CD4-positive, alpha-beta T cell treated with Interleukin-17A for 4 hours (primary cell): ENCODE measurements at places on chromosomes 4 and X.
A peak's percentile ranks its signal among the peaks of the same experiment; 100 is the strongest.

- DNase-seq = no peak
Measured at GRCh38 chr4:38040619-38041018, 80.4 kb downstream of the PTTG2 start.

DNA sequence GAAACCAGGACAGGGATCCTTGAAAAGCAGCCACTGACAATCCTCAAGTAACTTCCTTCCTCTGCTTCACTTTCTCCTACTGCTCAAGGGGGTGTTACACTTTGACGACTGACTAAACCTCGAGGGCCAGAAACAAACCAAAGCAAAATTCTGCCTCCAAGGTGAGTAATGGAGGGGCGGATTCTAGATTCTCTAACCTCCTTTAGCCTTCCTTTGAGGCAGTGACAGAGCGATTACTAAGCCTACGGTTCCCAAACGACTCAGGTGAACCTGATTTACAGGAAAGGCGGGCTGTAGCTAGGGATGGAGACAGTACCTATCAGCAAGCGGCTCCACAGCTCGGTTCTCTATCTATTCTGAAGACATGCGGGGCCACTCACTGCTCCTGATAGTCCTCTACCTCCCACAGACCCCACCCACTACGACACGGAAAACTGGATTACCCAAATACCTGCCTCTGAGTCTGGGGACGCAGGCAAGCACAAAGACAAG, 487 bp downstream of the TBCK start:
- peak; percentile 38 for DNase-seq

- DNase-seq = no peak
Measured at GRCh38 chrX:113793563-113793962, 790.3 kb upstream of the HTR2C start.

DNA sequence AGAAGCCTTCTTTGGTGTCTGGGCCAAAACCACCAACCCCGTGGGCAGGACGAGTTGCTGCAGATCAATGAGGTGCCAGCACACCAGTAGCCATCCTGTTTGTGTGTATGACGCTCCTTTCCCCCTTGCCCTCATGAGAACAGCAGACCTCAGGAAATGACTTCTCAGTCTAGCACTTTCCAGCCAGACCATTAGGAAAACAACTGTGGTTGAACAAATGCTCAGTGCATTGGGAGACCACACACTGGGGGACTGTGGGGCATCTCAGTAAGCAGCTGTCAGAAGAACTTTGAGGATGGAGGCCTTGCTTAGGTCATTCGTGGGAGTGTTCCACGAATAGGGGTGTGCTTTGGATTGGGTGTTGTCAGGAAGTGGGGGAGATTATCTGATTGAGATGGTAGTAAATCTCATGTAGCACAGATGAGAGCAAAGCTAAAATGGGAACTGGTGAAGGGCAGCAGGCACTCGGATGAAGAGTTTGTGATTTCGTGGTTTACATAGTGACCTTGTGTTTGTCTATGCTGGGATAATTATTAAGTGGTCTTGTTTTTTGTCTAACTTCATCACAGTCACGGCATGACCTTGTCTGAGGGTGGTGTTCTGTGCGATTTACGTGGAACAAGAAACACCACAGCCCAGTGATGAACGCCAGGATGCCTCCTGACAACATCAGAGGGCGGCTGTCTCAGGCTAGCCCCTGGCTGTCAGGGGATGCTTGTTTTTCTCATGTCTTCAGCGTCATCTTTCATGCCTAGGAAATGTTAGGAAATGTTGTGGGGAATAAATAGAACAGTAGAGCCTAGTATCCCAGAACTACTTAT, 70.1 kb downstream of the USP46 start:
- peak; percentile 49 for DNase-seq

GRCh38 chrX:1391370-1391706, 575 bp downstream of the SLC25A6 start:
- DNase-seq = no peak

GRCh38 chr4:183081116-183081469, 18.0 kb upstream of the WWC2 start:
- no peak for DNase-seq

- DNase-seq = no peak
Measured at GRCh38 chr4:1166509-1167243, 5.7 kb downstream of the SPON2 start.

DNA sequence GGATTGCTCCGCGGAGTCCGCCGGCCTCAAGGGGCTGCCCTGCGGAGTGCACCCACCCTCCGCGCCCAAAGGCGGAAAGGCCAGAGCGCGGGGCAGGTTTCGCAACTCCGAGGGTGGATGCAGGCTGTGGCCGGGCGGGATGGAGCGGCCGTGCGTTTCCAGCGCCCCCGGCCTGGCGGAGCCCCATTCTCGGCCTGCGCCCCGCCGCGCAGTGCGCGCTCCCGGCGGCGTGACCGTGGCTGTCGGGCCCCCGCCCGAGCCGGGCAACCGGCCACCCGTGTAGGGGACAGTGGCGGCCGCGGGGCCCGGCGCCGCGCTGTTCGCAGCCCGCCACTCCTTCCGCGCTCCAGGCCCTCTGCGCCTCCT, 331 bp downstream of the SETD7 start:
- no peak for DNase-seq

DNA sequence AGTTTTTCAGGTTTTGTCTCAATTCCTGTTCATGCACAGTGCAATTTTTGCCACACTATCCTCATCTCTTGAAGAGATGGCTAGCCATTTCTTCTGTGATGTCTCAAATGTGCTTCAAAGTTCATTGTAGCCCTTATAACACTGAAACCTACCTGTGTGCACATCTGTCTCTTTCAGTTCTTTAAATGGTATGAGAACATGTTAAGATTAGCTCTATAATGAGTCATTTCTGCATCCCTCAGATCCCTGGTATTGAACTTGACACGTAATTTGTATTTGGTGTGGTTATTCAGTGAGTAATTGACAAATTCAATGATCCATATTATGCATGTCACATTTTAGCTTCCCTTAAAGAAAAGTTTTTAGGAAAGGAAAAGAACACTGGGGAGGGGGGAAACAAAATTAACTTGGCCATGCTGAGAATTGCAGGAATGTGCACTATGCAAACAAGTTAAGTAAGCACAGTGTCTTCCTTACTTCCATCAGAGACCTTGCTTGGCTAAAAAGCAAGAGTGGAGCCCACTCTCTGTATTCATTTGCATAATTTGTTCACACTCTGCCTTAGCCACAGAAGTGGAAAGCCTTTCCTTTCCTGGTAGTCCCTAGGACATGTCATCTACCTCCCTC, 659.8 kb upstream of the MAGEB2 start:
- no peak for DNase-seq

GRCh38 chrX:72351606-72352334, 46.1 kb upstream of the CITED1 start:
- DNase-seq = no peak

GRCh38 chr4:175034986-175035705, 117.0 kb downstream of the ADAM29 start:
- no peak for DNase-seq
